Melanocyte of skin (primary cell): ENCODE measurements at places on chromosomes 2 and 18. TPM values are rescaled to one million over a fixed set of nuclear protein-coding genes. Genes with fewer than 3 reads are reported as not detected.

Gene CPO
- 0.34 and 0.36 TPM in 2 replicates for total RNA-seq

Gene TLX2
- total RNA-seq: not detected in 2 replicates

Gene TMEM150A
- 8.0 and 8.8 TPM in 2 replicates for total RNA-seq

Gene EML6
- under 0.01 and 1.5 TPM in 2 replicates for total RNA-seq

Gene UGT1A8
- total RNA-seq: not detected in 2 replicates

Gene MAP3K20
- total RNA-seq: 17.3 and 22.1 TPM in 2 replicates

Gene SH2D6
- total RNA-seq: 1.4 TPM in 1 of 2 replicates, not detected in the other

Gene PROKR1
- total RNA-seq: under 0.01 TPM in 1 of 2 replicates, not detected in the other

Gene ASB18
- total RNA-seq: not detected in 2 replicates

Gene FAHD2B
- total RNA-seq: 19.0 and 25.3 TPM in 2 replicates

Gene CFC1
- total RNA-seq: not detected in 2 replicates

Gene CELF4
- not detected in 2 replicates for total RNA-seq
